NCI-H524 (cell line): ENCODE measurements at places on chromosomes 13 and 19.

DNA sequence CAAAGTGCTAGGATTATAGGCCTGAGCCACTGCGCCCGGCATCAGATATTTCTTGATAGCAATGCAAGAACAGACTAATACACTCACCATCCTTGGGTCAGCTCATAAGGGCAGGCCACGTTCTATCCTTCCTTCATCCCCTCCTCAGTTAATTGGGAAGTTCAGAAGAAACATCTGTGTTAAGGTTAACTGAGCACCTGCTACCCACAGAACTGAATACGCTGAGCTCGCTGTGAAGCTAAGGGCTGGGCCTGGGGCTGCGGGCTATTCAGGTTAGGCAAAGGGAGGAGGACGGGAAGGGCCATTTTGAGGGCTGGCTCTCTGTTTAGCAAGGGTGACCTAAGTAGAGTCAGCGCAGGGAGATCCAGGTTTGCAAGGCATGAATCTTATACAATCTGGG lies 43.0 kb upstream of the UQCRFS1 start:
- no peak for DNase-seq

- DNase-seq, result no peak
These were observed 1020.0 kb upstream of the SLC10A2 start for GRCh38 chr13:104086210-104086609.

GRCh38 chr19:29956855-29957254 lies 14.8 kb downstream of the URI1 start:
- DNase-seq, result no peak

DNA sequence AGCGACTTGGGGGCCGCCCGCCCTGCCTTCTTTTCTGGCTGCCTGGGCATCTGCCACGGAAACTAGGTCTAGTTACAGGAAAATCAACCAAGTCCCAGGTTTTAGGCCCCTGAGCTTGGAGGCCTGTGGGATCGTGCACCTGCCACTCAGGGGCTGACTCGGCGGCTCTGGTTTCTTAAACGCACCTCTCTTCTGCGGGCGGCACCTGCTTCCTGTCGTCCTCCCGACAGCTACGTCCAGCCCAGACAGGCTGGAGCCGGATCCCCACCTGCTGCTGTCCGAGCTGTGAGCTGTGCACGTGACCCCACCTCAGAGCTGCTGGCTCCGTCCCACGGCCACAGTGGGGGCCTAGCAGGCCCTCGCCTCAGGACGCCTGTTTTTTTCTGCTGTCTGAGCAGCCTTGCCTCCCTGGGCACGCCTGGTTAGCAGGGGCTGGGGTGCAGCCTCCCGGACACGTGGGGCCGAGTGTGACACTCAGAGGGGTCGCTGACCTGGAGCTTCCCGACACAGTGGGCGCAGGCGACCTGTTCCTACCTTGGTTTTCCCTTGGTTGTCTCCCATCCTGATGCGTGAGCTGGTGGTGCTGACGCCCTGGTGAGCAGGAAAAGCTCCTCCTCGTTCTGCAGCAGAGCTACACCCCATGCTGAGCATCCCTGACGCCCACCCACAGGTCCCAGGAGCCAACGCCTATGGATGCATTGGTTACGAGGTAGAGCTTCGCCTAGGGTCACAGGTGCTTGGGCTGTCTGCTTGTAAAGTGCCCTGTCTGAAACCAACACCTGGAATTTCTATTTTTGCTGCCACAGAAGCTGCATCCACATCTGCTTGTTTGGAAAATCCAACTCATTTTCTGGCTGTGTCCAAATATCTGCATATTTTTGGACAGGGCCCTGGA lies 17.5 kb downstream of the TMEM255B start:
- no peak for DNase-seq

DNA sequence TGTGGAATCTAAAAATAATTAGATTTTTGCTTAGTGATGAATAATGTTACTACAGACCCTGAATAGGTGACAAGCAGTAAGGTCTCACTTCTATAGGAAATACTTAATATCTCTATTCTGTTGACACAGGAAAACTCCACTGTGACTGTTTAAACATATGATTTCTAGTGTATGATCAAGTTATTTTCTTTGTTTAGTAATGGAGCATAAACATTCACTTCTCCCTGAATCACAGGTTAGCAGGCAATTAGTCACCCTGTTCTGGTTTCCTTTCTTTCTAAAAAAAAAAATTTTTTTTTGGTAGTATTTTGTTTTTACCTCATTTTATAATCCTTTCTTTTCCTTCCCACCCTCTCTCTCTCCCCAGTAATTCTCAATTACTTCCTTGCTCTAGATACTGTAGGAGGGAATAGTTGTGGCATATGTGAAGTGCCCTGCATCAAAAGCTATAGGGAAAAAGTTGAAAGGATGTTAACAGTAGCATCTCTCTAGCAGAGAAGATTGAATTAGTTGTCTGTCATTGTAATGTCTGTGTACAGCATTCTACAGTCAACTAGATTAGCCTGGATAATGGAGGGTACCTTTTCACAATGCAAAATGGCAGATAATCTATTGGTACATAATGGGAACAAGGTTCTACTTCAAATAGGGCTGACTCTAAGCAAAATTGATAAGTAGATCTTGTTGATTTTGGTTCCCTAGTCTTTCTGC lies 3.5 kb downstream of the HS6ST3 start:
- no peak for DNase-seq

DNA sequence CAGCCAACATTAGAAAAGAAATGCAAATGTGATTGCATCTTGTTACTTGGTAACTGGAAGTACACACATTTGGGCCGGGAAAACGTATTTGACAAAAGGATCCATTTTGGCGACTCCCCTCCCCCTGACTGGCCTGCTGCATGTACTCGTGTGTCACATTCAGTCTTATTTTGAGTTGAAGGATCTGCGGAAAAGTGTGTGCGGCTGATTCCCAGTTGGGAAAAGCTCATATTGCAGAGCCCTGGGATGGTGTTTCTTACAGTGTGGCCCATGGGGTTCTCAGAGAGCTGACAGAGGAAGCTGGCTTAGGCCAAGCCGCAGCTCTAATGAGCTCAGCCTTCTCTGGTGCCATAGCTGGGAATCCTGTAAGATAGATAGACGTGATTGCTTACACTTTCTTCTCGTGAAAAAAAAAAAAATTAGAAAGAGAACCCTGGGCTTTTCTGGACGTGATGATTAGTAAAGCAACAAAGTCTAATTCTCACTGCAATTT lies 170.3 kb upstream of the ARGLU1 start:
- DNase-seq, result no peak

GRCh38 chr13:82658811-82659210 lies 1223.5 kb downstream of the SLITRK1 start:
- DNase-seq, result no peak

GRCh38 chr13:45544520-45544919 lies 71.0 kb downstream of the ERICH6B start:
- DNase-seq, result no peak

DNA sequence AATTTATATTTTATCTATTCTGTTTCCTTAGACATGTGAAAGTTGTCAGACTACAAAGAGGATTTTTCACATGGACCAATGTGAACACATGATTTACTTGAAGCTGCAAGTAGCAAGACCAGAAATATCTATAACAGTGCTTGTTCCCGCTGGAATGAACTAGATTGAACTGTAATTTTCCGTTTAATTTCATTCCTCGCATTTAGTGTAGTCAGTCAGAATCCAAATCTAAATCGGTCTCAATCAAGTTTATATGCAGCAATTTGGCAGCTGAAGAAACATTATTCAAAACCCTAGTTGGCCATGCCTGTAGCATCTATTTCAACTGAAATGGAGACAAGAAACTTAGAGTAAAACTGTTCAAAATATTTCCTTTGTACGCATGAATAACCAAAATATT lies 570.7 kb upstream of the SLITRK5 start:
- DNase-seq, result no peak

DNA sequence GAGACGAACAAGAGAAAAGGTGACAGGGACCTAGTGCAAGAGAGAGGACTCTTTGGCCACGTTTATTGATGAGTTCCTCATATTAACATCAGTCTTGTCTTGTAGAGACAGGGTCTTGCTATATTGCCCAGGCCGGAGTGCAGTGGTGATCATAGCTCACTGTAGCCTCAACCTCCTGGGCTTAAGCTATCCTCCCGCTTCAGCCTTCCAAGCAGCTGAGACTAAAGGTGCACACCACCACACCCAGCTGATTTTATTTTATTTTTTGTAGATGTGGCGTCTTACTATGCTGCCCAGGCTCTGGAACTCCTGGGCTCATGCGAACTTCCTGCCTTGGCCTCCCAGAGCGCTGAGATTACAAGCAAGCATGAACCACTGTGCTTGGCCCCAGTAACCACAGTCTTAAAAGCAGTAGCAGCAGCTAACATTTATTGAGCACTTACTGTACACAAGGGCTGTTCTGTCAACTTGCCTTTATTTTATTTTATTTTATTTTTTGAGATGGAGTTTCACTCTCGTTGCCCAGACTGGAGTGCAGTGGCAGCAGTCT lies 1.1 kb upstream of the SH2D3A start:
- DNase-seq, result no peak

DNA sequence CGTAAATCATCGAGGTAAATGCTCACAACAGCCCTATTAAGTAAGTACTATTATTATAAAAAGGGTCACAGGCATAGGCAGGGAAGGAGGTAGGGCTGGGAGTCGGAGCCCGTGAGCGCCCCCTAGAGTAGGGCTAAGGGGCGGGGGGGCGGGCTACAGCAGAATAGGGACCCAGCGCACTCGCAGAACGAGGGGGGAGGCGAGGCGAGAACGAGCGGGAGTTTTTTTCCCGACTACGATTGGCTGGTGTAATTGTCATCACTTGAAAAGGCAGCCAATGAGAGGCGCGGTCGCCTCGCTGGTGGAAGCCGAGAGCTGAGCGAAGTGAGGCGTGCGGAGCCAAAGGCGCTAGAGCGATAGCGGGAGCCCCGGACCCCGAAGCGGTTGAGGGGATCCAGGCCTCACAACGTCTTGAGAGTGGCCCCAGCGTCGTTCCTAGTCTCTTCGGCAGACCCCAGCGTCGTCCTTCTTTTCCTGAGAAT lies 24.2 kb downstream of the KEAP1 start:
- peak; percentile 97 for DNase-seq

- no peak for DNase-seq
These were observed 3.9 kb upstream of the FOXO1 start for GRCh38 chr13:40670307-40670706.

DNA sequence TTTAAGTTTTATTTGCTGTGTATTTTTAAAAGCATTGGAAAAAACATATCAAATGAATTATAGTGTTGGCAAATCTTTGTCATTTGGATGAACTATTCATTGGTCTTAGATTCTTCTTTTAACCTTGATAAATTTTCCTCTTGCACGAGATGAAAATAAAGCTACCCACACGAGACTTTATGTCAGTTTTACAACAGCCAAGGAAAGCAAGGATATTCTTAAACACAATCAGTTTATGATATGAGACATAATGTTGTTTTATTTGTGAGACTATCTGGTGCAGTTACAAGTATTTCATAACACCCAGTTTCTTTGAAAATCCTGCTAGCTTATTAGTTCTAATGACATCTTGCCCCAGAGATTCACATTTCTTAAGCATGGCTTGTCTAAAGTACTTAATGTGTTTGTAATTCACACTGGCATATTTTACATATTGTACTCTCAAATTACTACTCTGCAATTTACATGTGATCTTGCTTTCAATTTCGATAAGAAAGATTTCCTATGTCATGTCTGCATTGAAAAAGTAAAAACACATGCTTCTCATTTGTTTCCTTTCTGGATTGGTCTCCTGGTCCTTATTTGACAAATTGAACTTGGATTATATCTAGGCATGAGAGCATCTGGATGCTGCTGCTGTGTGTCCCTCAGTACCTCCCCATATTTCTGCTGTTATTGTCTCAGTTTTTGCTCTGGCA lies 955.5 kb upstream of the PCDH9 start:
- no peak for DNase-seq

DNA sequence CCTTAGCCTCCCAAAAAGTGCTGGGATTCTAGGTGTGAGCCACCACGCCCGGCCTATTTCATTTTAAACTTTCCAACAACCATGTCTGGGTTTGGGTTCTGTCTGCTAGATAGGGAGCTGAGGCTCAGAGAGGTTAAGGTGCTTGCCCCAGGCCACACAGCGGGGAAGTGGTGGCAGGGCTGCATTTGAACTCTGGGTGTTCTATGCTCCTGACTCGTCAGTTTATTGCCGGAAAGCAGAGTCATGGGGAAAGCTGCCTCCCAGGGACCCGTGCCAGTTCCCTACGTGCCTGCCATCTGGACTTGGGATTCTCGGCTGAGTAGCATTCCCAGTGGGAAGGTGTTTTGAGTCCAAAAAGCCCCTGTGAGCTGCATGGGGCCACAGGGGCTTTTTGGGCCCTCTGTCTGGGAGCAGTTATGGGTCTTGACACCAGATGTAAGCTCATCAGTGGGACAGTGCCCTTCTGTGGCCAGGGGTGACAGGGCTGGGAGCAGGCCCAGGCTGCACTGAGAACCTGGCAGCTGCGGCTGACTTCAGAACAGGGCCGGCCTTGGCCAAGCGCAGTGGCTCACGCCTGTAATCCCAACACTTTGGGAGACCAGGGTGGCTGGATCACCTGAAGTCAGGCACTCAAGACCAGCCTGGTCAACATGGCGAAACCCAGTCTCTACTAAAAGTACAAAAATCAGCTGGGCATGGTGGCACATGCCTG lies 10.9 kb downstream of the RFX1 start:
- no peak for DNase-seq

GRCh38 chr13:99055281-99055680 lies 77.4 kb upstream of the DOCK9 start:
- no peak for DNase-seq

DNA sequence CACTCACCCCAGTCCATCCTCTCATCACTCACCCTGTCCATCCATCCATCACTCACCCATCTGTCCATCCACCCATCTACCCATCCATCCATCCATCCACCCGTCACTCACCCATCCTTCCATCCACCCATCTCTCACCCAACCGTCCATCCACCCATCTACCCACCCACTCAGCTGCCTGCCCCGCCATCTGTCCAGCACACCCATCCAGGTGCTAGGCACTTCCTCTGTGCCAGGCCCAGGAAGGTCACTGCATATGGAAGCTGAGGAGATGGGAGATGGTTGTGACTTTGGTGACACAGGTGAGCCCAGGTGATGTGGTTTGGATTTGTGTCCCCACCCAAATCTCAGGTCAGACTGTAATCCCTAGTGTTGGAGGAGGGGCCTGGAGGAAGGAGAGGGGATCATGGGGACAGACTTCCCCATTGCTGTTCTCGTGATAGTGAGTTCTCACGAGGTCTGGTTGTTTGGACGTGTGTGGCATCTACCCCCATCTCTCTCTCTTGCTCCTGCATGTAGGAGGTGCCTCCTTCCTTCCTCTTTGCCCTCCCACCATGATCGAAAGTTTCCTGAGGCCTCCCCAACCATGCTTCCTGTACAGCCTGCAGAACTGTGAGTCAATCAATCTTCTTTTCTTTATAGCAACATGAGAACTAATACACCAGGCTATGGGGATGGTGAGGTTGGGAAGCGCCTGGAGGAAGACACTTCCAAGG lies 15.9 kb upstream of the C13orf46 start:
- DNase-seq, result no peak

DNA sequence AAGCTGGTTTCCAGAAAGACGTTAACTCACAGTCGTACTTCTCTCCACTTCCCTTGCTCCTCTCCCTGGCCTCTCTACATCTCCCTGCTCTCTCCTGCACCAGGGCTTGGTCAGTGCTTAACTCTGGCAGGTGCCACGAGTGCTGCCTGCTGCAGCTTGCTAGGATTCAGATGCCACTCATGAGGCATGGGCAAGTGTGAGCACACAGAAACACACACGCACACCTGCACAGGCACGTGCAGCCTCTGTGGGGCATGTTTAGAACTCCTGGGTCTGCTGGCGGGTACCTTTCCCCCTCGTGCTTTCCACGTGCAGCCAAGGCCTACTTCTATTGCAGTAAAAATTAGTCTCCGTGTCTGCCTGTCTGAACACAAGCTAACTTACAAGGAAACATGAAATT lies 31.8 kb downstream of the SOX1 start:
- DNase-seq, result no peak

- no peak for DNase-seq
These were observed 109.6 kb downstream of the VWA8 start for GRCh38 chr13:41851351-41851750.

GRCh38 chr19:14363183-14364097 lies 17.8 kb upstream of the ADGRE5 start:
- peak; percentile 91 for DNase-seq
